NCI-H1436 (cell line): ENCODE measurements at places on chromosomes 7 and 10.
A peak's percentile ranks its signal among the peaks of the same experiment; 100 is the strongest.

GRCh38 chr7:95921543-95921942 is 149.2 kb downstream of the DYNC1I1 start:
- DNase-seq: no peak

DNA sequence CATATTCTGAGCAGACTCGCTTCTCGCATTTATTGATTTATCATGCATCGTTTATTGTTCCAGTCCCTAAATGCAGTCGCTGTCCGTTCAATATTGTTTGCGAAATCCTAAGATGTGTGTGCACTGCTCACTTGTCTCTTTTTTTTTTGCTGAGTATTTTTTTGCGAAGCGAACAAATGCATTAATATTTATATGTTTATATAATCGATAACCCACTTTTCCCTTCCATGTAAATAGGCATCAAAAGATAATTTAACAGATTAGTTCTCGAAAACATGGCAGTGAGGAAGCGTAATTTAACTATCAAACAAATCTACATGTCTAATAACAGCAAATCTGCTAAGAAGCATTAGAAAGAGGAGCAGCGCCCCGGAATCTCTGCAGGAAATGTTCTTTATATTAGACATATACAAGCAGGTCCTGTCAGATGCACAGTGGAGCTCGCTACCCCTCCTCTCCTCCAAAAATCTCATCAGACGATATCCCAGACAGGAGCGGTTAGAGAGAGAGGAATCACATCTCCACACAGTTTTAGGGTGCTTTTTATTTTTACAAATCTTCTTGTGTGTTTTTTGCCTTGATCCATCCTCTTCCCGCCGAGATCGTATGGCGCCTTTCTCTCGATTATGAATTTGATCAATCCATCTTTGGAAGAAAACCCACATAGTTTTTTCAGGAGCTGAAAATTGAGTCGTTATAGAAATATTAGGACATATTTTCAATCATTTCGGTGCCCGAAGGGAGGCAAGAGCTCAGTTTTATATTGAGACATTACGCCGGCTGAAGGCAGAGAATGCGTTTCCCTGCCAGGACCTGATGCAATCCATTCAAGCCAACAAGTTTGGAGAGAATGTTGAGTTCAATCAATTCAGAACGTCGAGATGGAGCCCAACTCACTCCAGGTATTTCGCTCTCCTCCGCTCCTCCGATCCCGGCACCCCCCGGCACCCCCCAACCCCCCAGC is at the start of gene ARID5B:
Gene ARID5B, plus strand, starts transcription at position 871 of the 964 bp plus-strand sequence. Its CDS starts 11 bp downstream, at position 882.
- peak; percentile 36 for DNase-seq

GRCh38 chr7:33883671-33883965 is 21.7 kb upstream of the BMPER start:
- no peak for DNase-seq

DNA sequence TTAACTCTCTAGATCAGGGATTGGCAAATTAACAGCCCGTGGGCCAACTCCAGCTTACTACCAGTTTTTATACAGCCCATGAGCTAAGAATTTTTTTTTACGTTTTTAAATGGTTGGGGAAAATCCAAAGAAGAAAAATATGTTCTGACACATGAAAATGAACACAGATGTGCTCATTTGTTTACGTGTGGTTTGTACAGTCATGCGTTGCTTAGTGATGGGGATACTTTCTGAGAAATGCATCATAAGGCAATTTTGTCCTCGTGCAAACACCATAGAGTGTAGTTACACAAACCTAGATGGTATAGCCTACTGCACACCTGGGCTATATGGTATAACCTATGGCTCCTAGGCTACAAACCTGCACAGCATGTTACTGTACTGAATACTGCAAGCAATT is 8.3 kb upstream of the SMKR1 start:
- DNase-seq: no peak

DNA sequence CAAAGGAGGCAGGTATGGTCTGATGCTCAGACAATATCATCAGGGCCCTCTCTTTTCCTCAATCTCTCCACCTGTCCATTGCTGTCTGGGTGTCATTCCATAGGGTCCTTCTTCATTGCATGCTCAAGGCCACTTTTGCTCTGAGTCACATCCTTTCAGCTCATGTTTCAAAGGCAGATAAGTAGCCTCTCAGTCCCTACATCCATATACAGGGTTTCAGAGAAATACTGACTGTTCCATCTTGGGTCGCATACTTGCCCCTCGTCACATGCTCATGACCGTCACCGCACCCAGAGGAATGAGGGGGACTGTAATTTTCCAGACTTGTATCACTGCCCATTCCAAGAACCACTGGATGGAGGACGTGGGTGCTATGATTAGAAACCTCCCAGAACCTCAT is 93.4 kb downstream of the FAM107B start:
- DNase-seq: no peak

DNA sequence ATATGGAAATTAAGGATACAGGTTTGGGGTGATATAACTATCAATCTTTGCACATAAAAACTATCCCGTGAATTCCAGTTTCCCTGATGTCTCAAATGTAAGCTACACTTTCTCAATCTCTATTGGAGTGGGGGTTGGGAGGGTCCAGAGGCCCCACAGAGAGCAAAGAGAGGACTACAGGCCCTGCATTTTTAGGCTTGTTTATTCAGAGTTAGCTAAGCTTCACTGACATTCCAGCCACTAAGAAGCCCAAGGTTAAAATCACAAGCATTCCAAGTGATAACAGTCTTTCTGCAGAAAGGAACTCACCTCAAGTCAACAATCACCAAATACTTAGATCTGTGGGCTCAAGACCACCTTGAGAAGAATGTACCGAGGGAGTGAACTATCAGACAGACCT is 31.6 kb upstream of the LAMB1 start:
- no peak for DNase-seq

DNA sequence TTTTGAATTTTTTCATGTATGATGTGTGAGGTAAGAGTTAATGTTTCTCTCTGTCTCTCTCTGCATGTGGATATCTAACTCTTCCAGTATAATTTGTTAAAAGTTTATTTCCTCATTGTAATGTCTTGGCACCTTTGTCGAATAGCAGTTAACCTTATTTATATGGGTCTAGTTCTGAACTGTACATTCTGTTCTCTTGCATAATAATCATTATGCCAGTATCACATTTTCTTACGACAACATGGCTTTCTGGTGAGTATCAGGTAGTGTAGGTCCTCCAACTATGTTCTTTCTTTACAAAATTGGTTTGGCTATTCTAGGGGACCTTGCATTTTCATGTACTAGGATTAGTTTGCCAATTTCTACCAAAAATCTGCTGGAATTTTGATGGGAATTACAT is 337.0 kb upstream of the FZD8 start:
- DNase-seq: no peak

DNA sequence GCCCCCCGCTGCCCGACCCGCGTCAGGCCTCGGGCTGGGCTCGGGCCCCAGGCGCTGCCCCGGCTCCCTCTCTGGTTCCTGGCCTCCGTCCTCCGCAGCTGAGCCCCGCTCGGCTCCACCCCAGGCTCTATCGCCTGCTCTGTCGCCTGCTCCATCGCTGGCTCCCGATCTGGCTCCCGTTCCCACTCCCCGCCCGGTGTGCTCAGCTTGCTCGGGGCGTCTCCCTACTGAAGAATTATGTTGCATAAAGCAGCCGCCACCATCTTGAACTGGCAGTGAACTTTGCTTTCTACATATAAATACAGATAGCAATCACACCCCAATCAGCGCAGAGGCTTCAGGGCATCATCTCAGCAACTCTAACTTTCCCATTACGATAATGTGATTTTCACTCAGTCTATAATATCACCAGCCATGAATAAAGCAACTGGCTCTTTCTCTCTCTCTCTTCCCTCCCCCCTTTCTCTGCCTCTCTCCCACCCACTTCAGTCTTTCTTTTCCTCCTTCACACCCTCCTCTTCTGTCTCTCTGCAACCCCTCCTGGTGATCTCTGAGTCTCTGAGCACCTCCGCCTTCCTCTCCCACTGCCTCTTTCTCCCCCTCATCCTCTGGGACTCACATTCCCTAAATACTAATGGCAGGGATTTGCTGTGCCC is 43.3 kb upstream of the BTRC start:
- no peak for DNase-seq

- no peak for DNase-seq
Observed at GRCh38 chr10:13812804-13813203, 226.0 kb downstream of the PRPF18 start.

- no peak for DNase-seq
Observed at GRCh38 chr7:91043924-91044645, 220.1 kb upstream of the FZD1 start.

- no peak for DNase-seq
Observed at GRCh38 chr7:29866490-29866930, 60.2 kb downstream of the WIPF3 start.

GRCh38 chr10:12351447-12351846 is 2.1 kb downstream of the CAMK1D start:
- no peak for DNase-seq

DNA sequence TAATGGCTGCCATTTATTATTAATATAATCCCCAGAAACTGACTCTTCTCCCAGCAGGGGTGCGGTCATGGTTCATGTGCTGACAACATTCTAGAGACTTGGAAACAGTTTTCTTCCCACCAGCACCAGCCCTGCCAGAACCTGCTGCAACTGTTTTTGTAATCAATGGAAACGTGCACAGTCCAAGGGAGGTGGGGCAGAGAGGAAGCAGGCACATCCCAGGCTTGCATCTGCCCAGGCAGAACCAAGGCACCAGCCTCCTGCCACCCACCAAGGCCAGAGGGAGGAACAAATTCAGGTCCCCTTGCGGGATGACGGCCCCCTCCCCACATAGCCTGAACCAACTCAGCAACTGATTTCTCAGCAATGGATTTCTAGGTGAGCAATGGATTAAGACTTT is 119.0 kb downstream of the OAT start:
- no peak for DNase-seq

DNA sequence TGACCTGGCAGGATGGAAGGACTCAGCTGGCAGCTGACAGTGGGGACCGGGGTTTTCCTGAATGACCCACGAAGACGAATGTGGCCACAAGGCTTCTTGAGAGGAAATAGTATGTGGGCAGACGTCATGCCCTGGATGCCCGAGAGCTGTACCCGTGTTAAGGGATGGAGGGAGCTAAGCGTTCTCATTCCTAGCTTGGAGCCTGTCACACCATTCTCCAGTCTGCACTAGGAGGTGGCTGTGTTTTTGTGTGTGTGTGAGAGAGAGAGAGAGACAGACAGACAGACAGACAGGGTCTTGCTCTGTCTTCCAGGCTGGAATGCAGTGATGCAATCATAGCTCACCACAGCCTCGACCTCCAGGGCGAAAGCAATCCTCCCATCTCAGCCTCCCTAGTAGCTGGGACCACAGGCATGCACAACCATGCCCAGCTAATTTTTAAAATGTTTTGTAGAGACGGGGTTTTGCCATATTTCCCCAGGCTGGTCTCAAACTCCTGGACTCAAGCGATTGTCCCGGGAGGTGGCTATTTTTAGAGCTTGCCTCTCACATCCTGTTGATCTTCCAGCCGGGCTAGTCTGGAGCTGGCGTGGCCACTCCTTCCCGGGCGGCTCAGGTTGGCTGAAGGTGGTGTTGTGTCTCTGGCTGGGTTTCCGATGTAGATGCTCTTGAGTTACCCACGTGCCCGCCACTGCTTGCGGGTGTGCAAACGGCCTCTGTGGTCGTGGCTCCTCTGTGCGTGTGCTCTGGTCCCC is 2.1 kb downstream of the AMZ1 start:
- DNase-seq: no peak

DNA sequence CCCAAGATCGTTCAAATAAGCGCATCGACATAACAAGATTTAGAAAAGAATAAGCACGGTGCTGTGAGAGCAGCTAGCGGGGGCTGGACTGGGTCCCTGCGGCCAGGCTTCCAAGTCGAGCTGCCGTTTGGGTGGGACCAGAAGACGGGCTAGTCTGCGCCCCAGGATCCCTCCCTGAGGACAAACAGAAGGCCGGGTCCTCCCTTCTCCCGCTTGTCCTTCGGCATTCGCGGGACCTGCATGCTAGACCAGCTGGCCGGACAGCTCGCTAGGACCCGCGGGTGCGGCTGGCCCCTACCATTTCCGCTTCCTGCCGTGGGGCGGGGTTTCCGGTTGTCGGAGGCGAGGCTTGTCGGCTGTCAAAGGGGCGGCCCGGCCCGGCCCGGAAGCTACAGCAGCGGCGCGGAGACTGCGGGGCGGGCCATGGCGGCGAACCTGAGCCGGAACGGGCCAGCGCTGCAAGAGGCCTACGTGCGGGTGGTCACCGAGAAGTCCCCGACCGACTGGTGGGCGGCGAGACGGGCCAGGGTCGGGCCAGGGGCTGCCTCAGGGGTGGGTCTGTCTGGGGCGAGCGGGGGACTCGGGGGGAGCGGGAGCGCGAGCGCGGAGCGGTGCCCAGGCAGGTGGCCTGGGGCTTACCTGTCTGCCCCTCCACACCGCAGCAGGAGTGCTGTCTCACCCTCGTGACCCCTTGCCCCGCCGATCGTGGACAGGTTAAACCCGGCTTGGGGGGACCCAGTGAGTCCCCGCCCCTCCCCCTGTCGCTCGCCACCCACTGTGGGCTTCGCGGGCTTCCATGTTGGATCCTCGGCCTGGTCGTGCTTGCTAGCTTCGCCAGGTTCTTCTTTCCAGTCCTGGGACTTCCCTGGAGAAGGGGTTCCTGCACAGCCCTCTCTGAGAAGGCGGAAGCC is at the start of gene DBNL:
Gene DBNL, plus strand, starts transcription at position 388 of the 911 bp plus-strand sequence. Its CDS starts 36 bp downstream, at position 424.
- peak; percentile 66 for DNase-seq

GRCh38 chr7:157410831-157411556 is 74.2 kb downstream of the DNAJB6 start:
- DNase-seq: no peak

DNA sequence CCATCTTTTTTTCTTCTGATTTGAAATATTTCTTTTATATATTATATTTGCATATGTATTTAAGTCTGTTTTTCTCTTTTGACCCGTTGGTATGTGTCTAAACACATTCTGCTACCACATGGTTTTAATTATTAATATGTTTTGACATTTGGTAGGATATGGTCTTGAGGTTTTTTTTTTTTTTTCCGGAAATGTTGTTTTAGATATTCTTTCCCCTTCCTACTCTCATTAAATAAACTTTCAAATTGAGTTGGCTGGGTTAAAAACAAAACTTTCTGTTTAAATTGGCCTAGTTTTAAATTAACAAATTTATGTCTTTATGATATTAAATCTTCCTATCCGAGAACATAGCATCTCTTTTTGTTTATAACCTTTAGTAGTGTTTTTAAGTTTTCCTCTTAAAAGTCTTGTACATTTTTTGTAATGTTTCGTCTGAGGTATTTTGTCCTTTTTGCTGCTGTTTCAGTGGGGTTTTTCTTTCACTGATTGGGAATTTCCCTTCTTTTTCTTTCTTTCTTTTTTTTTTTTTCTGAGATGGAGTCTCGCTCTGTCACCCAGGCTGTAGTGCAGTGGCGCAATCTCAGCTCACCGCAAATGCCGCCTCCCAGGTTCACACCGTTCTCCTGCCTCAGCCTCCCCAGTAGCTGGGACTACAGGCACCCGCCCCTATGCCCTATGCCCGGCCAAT is 25.4 kb downstream of the STAM start:
- DNase-seq: no peak
